Stimulated activated CD4-positive, alpha-beta T cell treated with anti-CD3 and anti-CD28 coated beads, Interleukin-1b, Interleukin-23, amount 100 ng/mL, for 4 hours (primary cell): ENCODE measurements at places on chromosomes 6 and 20.

GRCh38 chr20:47125758-47126591, 230.5 kb downstream of the ZMYND8 start:
- no peak for DNase-seq

- DNase-seq, result no peak
These were observed 39.4 kb upstream of the PMEPA1 start for GRCh38 chr20:57749131-57749690.

GRCh38 chr6:1153696-1154245, 158.1 kb upstream of the FOXQ1 start:
- DNase-seq, result no peak

GRCh38 chr6:66628917-66629316, 921.9 kb upstream of the EYS start:
- DNase-seq, result no peak

DNA sequence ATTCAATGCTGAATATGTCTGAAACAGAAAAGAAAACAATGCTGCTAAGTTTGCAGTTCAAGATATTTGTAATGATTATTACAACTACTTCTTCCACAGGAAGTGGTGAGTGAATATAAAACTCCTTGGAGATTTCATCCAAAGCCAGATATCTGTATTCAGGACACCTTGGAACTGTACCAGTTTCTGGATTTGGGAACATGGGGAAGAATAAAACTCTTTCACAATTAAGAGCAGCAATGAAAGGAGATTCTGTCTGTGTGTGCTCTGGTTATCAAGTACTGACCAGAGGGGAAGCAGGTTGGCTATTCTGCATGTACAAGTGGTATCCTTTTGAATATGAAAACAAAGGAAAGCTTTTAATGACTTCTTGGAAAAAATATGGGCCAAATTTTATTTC, 21.1 kb downstream of the ELOVL2 start:
- no peak for DNase-seq

DNA sequence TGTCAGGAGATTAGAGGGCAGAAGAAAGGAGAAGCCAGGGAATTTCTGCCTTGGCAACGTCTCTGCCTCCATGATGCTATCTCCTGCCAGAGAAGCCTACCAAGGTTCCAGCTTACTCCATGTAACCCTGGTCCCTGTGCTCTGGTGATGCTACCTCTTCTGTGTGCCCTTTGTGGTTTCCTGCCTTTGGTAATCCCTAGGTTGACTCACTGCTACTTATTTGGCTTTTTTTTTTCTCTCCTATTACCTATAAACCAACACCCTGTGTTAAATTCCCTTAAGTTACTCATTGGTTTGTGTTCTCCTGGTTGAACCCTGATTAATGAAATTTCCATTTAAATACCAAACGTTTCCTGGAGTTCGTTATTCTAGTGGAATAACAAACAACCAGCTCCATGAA, 527.8 kb upstream of the FLRT3 start:
- no peak for DNase-seq

DNA sequence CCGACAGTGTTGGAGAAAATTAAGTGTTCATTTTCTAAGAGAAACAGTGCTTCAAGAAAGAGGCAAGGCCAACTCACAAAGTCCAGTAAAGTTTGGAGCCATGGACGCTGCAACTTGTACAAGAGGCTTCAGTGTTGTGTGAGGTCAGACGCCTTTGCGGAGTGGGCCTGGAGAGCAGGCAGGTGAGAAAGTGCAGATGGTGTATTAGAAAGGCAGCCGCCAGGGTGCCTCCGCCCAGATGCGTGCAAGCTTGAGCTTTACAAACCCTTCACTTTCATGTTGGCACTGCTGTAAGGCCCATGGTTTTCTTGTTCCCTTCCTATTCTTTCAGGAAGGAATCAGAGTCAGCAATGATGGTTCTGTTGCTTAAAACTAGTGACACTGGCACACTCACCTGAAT, 25.4 kb upstream of the EXOC2 start:
- no peak for DNase-seq

GRCh38 chr20:39758876-39759275, 796.7 kb downstream of the DHX35 start:
- no peak for DNase-seq

DNA sequence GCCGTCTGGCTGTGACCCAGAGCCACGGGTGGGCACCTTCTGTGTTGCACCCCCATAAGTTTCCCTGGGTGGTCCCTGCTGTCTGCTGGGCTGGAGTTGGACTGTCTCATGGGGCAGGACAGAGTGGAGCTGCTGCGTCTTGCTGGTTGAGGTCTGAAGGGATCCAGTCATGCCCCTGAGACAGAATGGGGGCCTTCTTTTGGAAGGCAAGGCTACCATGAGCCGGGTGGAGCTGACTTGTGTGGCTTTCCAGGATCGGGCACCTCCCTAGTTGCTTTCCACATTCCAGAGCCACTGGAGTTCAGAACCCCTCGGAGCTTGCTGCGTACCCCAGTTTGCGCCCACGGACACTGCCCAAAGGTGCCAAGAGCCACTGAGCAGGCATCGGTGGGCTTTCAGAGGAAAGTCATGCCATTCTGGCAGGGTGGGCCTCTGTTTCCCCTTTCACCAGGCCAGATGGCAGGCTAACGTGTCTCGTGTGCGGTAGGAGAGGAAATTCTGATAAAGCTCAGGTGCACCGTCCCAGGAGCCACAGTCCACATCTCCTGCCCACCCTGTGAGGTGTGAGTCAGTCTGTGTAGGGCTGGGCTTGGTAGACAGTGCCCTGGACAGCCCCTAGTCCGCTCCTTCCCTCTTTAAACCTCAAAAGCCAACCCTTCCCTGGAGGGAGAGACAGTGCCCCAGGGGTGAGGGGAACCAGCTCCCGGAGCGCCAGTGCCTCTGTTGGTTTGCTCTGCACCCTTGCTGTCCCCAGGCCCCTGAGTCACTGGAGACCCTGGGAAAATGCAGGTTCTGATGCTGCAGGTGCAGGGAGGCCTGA, 125.3 kb downstream of the SYCP2 start:
- DNase-seq, result no peak

DNA sequence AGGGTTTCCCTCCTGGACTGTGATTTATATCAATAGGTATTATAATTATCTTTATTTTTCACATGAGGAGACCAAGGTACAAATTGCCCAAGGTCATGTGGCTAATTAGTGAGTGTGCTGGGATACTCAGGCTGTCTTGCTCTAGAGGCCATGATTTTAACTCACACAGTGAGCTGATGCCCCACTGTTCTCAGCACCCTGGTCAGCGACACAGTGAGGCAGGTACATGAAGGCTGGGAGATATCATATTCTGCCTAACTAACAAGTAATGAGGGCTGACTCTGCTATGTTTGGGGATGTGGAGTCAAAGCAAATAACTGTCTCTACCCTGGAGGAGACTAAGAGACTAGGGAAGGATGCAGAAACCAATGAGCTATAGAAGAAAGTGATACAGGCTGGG, 501.1 kb downstream of the PTPRT start:
- DNase-seq, result no peak
